ENCODE measurements at places on chromosomes 1 and 21.

DNA sequence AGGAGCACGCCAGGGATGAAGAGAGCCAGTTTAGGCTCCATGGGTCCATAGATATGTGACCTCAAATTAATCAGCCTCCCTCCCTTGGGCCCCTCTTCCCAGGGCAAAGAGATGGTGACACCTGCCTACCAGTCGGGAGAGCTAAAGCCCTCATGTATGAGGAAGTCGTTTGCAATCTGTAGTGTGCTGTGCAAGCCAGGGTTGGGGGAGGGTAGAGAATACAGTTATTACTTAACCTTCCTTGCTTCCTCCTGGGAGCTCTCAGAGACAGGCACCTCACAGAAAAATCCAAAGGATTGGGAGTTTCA lies 4.0 kb downstream of the PGLYRP4 start:
- DNase-seq = no peak

DNA sequence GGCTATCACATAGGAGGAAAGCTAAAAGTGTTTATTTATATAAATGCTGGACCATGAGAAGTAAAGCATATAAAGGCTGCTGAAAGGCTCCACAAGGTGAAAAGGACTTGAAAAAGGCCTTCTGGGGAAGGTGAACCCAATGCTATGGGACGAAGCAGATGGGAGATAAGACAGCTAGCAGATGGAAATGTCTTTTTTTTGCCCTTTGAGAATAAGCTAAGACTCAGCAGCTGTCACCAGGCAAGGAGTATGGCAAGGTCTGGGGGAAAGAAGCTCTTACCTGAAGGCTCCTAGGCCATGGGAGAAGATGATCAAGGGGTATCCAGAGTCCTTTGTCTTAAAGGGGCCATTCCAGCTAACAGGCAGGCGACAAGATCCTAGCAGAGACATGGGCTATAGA lies 9.9 kb downstream of the PAFAH2 start:
- no peak for DNase-seq

GRCh38 chr1:46362158-46362557 lies 21.6 kb downstream of the NSUN4 start:
- no peak for DNase-seq

- no peak for DNase-seq
Observed at GRCh38 chr1:31624309-31624708, 6.8 kb downstream of the HCRTR1 start.

GRCh38 chr1:147545133-147545532 lies 3.8 kb downstream of the BCL9 start:
- DNase-seq = peak; percentile 61

DNA sequence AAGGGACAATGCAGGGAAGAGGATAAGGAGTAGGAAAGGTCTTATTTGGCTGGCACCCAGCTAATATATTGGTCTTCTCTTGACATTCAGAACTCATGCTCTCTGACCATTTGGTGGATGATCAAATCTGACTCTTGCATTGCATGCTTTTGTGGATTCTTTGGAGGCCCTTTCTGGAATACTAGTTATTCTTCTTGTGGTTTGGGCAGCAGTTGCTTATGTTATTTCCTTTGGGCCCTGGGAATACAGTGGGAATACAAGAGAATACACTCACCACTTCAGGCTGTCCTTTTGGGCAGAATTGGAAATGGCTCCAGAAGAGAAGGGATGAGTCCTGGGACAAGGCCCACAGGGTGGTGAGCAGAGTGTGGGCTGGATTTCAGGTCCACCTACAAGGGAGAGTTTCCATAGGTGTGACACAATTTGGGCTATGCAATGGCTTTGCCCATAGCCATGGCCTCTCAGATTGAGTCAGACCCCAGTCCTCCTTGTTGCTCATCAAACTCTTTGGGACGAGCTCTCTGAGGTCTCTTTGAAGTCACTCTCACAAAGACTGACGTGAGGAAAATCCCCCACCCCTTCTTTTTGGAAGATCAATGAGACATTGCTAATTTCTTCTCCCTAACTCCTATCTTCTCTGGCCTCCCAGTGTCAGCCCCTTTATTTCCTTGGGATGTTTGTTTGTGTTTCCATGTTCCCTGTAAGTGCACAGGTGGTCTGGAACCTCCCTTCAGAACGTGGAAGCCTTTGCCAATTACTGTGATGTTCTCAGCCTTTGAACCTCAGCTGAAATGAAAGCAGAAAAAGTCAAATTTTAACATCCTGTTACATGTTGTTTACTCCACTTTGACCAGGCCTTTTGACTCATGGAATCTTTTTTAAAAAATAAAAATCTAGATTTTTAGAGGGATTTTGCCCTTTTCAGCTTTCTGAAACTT lies 19.4 kb downstream of the HSD11B1 start:
- no peak for DNase-seq

DNA sequence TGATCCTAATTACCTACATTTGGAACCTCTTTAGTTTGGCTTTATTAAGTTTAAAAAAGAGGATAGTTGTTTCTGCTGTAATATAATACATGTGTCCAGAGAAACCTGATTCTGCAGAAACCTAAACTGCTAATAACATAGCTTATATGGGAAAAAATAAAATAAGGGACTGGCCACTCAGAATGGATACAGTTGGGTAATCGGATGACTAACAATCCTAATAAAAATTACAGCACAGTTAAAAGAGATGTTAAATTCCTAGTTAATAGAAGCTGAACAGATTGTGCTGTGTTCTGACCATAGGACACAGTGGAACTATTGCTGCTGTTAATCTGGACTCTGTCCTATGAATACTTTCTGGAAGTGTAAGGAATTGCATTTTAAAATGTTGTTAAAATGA lies 16.0 kb downstream of the ARV1 start:
- no peak for DNase-seq

GRCh38 chr1:218823291-218823900 lies 350.3 kb upstream of the LYPLAL1 start:
- no peak for DNase-seq

DNA sequence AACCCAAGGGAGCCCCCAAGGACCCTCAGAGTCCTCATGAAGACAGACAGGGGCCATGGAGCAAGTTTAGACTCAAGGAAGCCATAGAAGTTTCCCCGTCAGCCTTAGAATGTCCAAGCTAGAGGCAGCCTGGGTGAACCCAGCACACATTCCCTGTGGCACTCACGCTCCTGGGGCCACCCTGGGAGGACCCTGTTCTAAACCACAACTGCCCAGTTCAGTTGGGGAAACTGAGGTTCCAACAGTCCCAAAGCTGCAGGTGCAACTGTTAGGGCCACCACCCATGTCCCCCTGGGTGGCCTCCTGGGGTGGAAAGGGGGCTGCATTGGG lies 9.3 kb downstream of the WNT3A start:
- no peak for DNase-seq

- DNase-seq = no peak
Observed at GRCh38 chr1:35444519-35444774, 112.8 kb downstream of the KIAA0319L start.

GRCh38 chr1:240174734-240175133 lies 83.1 kb downstream of the FMN2 start:
- DNase-seq = no peak

GRCh38 chr1:112798292-112798691 lies 83.2 kb upstream of the PPM1J start:
- DNase-seq = no peak

DNA sequence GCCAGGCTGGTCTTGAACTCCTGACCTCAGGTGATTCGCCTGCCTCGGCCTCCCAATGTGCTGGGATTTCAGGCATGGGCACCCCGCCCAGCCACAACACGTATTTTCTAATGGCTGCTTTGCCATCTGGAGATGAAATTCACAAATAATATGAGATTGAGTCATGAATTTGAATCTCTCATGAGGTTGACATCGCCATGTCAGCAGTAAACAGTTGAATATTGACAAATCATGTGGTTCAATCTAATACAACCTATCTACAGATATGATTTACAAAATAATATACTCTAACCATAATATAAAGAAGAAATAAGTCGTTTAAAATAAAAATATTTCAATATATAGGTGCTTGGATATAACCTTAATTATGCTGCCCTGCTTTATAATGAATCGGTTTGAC lies 42.1 kb downstream of the MYOM3 start:
- no peak for DNase-seq

- DNase-seq = no peak
Observed at GRCh38 chr1:111818081-111818480, 62.4 kb downstream of the DDX20 start.

DNA sequence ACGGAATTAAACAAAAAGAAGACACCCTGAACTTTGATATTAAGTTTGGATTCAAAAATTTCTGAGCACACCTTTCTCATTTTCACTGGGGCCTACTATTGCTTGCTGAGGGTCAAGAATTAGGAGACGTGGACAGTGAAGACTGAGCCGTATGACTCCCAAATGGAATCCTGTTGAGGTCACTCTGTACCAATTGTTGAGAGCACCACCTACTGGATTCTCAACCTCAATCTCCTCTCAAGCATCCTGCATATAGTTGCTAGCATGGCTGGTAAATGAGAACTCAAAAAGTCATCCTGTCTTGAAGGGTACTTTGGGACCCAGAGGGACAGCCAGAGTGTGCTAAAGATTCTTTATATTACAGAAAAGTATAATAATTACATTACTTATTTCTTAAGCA lies 20.2 kb upstream of the MTR start:
- no peak for DNase-seq

- DNase-seq = no peak
Observed at GRCh38 chr1:5830771-5831599, 161.2 kb downstream of the NPHP4 start.

GRCh38 chr1:62391369-62391971 lies 45.4 kb upstream of the USP1 start:
- no peak for DNase-seq

DNA sequence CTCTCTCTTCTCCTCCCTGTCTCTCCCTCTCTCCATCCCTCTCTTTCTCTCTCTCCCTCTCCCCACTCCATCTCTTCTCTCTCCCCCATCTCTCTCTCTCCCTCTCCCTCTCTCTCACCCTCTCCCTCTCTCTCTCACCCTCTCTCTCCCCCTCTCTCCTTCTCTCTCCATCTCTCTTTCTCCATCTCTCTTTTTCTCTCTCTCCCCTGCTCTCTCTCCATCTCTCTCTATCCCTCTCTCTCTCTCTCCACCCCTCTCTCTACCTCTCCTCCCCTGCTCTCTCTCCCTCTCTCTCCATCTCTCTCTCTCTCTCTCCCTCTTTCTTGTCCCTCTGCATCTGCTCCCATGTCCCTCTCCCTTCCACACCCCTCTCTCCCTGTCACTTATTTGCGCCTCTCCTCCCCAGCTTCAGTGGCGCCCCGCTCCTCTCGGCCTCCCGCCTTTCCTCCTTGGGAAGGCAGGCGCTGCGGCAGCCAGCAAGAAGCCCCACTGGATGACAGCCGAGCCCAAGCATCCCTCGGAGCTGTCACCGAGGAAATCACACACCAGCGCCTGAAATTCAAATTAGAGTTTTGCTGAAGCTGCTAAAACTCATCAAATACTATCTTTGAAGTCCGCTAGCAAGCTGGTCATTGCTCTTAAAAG lies 15.3 kb upstream of the EPHA8 start:
- DNase-seq = no peak

DNA sequence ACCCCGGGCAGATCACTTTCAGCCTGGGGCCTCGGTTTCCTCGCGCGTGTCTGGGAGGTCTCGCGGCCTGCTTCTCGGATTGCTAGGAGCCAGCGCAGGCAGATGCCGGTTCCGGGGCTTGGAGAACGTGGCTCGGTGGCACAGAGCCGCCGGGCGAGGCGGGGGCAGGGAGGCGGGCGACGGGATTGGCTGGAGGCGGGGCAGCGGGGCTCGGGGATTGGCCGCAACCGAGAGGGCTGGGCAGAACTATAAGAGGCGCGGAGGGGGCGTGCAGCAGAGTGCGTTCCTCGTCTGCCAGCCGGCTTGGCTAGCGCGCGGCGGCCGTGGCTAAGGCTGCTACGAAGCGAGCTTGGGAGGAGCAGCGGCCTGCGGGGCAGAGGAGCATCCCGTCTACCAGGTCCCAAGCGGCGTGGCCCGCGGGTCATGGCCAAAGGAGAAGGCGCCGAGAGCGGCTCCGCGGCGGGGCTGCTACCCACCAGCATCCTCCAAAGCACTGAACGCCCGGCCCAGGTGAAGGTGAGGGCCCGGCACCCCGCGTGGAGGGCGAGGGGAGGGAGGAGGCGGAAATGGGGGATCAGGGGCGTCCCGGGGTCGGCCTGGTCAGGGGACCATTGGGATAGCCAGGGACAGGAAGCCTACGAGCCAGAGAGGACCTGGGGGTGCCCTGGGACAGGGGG lies at the start of gene MFSD2A:
Gene MFSD2A, plus strand, starts transcription at position 276 of the 677 bp plus-strand sequence. Its CDS starts 148 bp downstream, at position 424.
- DNase-seq = peak; percentile 72

DNA sequence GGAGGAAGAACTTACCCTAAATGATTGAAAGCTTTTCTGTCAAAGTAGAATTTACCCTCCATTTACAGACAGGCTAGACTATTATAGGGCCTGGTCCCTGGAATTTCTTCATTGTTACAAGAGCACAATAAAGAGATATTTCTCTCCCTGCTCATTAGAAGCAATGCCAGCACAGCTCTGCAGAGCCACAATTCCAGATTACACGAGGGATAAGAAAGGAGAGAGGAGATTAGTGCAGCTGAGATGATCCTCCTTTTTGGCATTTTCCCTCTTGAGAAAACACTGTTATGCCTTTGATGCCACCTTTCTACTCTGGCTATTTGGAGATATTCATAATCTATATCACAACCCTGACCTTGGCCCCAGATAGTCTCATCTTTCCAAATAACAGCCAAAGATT lies 1119.5 kb upstream of the TMPRSS15 start:
- DNase-seq = no peak

GRCh38 chr1:51517361-51518032 lies 1.6 kb downstream of the EPS15 start:
- DNase-seq = no peak

DNA sequence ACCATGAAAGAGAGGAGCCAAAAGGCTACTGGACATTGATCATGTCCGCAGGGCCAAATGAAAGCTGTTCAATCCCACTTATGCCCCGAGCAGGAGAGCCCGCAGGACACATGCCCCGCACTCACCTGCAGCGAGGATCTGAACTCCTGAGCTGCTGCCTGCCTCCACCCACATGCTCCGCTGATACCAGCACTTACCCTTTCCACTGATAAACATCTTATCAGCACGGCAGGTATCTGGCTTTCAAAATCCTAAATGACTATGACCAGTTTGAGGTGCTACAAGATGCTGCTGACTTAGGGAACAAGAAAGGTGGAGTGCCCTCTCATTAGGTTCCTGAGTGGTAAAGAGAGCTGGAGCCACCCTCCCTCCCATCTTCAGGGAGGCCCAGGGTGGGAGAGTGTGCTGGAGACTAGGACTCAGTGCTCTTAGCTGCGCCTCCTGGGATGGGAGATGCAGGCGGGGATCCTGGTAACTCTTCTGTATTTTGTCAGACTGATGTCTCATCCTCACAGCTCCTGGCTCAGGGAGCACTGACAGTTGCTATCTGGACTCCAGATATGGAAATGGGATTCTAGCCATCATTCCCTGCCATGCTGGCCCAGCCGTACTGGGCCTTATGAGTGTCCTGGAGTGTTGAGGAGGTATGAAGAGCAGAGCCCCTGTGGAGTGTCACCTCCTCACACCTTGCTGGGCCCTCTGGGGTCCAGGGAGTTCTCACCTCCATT lies 86.4 kb upstream of the F3 start:
- DNase-seq = no peak

- no peak for DNase-seq
Observed at GRCh38 chr1:54984131-54984842, 3.9 kb downstream of the TMEM61 start.

- no peak for DNase-seq
Observed at GRCh38 chr1:233105225-233105624, 154.8 kb downstream of the NTPCR start.
